ENCODE measurements at places on chromosomes 12 and 14. TPM values are rescaled to one million over a fixed set of nuclear protein-coding genes. Genes with fewer than 3 reads are reported as not detected.

DNA sequence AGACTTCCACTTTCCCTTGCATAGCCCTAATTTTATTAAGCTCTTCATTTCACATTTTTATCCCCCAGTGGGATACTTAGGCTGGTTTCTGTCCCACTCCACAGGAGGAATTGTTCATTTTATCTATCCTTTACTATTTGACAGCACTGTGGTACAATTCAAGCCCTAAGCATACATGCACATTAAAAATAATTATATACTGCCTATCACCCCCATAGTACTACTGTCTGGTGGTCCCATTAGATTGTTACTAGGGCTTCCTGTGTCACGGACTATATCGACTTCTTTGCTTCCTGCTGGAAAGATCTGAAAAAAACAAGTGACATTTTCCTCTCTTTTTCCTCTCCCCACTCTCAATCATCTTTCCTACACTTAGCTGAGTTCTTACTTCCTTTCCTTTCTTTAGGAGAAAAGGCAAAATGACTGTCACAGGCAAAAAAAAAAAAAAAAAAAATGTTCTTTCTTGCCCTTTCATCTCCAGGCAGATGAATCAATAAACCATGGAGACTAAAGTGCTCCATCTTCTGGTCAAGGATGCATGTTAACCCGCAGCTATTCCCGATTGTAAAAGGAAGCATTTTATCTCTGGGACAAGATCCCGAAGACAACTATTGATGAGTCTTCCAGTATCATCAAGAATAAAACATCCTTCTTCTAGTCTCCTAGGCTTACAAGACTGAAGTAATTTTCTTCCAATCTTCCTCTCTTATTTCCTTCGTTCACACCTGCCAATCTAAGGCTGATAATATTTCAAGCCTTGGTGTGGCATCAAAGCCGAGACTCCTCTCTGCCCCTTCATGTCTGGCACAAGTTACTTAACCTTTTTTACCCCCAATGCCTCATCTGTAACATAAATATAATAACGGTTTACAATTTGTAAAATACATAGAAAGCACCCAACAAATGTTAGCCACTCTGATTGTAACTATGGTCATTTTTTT is 94.4 kb upstream of the PLEKHG7 start:
- no peaks in the 10 kb centered on the region for H3K27me3 ChIP-seq

GRCh38 chr12:130068741-130069140 is 93.5 kb upstream of the FZD10 start:
- H3K4me3 ChIP-seq, result no peak overlapping the region
- no peak for DNase-seq

- no peak overlapping the region for H3K4me3 ChIP-seq
- H3K4me1 ChIP-seq, result no peaks in the 10 kb centered on the region
- H3K27ac ChIP-seq, result no peak overlapping the region
- no peak for DNase-seq
Observed at GRCh38 chr12:132657004-132657727, 30.0 kb downstream of the POLE start.

DNA sequence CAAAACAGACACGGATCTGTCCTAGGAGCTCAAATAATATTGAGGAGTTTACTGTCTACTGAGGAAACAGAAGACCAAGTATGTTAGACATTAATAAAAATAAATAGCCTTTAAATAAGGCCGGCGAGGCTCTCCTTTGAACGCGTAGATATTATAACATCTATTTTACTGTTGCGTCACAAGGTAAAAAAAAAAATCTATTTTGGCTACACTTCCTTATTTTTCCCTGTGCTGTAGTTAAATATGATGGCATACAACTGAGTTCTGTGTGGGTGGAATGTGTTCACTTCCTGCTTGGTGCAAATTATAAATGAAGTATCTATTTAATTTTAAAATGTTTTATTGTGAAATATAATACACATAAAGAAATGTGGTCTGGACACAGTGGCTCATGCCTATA is 17.2 kb upstream of the RAD52 start:
- DNase-seq, result no peak
- no peak overlapping the region for H3K27ac ChIP-seq
- H3K27me3 ChIP-seq, result no peaks in the 10 kb centered on the region
- no peak overlapping the region for H3K4me3 ChIP-seq

- no peak overlapping the region for H3K4me3 ChIP-seq
- no peaks in the 10 kb centered on the region for H3K4me1 ChIP-seq
- no peaks in the 10 kb centered on the region for H3K27me3 ChIP-seq
- H3K36me3 ChIP-seq, result no peaks in the 10 kb centered on the region
- H3K27ac ChIP-seq, result no peak overlapping the region
Observed at GRCh38 chr14:29463727-29464395, 463.8 kb downstream of the PRKD1 start.

- H3K36me3 ChIP-seq, result peaks cover 78% of the 10 kb centered on the region
- DNase-seq, result peak; percentile 20
- H3K4me1 ChIP-seq, result no peaks in the 10 kb centered on the region
Observed at GRCh38 chr14:34582117-34582680, 42.7 kb upstream of the EAPP start.

GRCh38 chr12:54338698-54339296 is 13.9 kb downstream of the COPZ1 start:
- peaks cover 26% of the 10 kb centered on the region for H3K4me1 ChIP-seq
- H3K27ac ChIP-seq, result no peak overlapping the region
- H3K27me3 ChIP-seq, result no peaks in the 10 kb centered on the region
- DNase-seq, result no peak
- peaks cover 35% of the 10 kb centered on the region for H3K36me3 ChIP-seq
- no peak overlapping the region for H3K4me3 ChIP-seq

- H3K4me3 ChIP-seq, result no peak overlapping the region
- no peaks in the 10 kb centered on the region for H3K36me3 ChIP-seq
- no peaks in the 10 kb centered on the region for H3K27me3 ChIP-seq
- no peak for DNase-seq
- H3K27ac ChIP-seq, result no peak overlapping the region
Observed at GRCh38 chr14:57383125-57383745, 7.2 kb upstream of the NAA30 start.

DNA sequence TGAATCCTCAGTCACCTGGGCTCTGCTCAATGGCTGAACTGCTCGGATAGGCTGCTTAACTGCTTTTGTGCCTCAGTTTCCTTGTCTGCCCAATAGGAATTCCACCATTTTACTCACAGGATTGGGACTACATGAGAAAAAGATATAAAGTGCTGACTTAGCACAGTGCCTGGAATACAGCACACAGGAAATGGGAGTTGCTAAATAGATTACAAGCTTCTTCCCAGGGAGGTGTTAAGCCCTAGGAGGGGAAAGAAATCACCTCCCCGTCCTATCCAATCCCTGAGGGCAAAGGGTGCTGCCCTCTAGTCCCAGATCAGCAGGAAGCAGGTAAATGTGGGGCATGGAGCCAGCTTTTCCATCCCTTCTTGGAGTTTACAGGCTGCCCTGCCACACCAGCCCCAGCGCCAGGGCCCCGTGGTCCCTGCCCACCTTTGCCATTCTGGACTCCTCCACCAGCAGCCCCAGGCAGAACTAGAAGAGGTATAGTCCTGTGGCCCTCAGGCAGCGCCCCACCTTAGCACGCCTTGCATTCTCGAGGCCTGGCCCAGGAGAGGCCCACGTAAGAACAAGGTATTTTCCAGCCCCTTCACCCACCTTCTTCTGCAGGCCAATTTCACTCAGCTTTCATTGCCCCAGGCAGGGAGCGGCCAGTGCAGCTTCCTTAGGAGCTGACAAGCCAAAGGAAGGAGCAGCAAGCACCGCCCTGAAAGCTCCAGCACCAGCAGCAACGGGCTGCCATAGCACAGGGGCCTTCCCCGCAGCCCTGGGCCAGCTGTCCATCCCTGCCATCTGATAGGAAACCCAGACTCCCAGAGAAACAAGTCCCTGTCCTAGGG is 28.8 kb upstream of the RPLP0 start:
- H3K4me3 ChIP-seq, result peak overlapping the region; percentile 35
- H3K27me3 ChIP-seq, result no peaks in the 10 kb centered on the region
- H3K4me1 ChIP-seq, result peaks cover 100% of the 10 kb centered on the region
- H3K27ac ChIP-seq, result peak overlapping the region; percentile 86
- peaks cover 7% of the 10 kb centered on the region for H3K36me3 ChIP-seq

DNA sequence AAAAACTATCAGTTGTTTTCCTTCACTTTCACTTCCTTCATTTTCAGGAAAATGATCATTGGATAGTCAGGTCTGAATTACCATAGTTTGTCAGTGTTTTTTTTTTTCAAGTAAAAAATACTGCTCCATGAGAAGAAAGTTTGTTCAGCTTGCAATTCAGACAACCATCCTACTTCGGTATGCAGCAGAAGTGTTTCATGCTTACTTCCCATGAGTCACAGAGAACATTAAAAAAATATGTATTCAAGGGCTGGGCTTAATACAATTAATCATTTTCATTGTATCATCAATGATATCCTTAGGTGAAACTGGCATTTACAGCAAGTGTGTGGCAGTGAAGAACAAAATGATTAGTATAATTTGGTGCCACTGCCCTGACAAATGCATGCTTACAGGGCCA is 21.6 kb downstream of the PYM1 start:
- no peak for DNase-seq
- H3K27ac ChIP-seq, result no peak overlapping the region
- H3K4me3 ChIP-seq, result no peak overlapping the region
- H3K4me1 ChIP-seq, result peaks cover 9% of the 10 kb centered on the region

DNA sequence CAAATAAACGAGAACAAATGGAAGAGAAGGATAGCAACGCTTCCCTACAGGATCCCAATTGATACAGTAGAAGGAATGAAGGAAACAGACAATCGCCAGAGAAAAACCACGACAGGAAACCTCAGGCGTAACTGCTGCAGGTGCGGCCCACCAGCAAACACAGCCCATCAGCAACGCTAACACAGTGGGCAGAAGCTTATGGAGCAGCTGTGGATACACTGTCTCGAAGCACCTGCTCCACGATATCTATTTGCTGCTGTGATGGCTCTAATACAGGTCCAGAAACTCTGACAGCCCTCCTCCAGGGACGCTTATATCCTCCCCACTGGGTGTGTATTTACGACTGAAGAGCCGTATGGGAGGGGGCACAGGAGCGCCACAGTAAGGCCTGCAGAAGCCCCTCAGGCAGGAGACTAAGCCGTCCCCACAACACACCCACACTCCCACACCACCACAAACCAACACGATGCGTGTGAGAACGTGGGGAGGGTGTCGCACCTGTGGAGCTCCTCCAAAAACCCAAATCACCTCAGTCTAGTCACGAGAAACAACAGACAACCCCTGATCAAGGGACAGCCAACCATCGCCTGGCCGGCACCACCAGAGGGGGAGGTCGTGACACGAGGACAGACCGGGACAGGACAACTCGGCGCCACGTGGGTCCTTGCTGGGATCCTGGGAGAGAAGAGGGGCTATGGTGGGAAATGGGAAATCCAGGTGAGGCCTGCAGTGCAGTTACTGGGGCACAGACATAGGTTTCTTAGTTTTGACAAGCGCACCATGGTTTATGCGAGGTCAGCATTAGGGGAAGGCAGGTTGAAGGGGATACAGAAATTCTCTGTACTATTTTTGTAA is 24.0 kb downstream of the POLE start:
- H3K4me3 ChIP-seq, result no peak overlapping the region
- no peak overlapping the region for H3K27ac ChIP-seq
- no peaks in the 10 kb centered on the region for H3K4me1 ChIP-seq

DNA sequence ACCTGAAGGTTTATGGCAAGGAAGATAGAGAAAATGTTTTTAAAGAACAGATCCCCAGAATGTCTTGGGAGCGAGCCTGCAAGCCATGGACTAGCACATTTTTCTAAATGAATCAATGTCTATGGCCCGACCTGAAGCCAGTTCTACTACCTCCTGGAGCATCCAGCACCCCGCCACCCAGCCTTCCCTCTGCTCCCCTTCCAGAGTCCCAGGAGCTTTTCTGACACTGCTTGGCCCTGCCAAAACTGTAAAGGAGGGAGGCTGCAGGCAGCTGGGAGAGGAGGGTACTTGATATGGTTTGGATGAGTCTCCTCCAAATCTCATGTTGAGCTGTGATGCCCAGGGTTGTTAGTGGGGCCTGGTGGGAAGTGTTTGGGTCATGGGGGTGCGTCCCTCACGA is 95.5 kb upstream of the FZD10 start:
- DNase-seq, result no peak
- H3K27ac ChIP-seq, result no peak overlapping the region
- no peak overlapping the region for H3K4me3 ChIP-seq
- H3K27me3 ChIP-seq, result no peaks in the 10 kb centered on the region

DNA sequence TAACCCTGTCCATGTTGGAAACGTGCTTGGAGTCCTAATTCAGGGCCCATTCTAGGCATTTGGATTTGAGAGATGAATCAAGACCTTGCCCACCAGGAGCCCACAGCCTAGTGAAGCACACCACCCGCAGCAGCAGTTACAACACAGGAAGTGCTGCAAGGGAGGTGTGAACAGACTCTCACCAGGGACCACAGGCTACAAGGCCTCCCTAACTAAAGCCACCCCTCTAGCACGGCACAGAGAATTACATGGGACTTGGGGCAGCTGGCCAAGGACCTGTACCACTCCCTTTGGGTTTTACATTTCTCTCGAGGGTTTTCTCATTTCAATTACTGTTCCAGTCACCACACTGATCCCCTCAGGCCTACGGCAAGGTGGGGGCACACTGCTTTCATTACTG is 49.5 kb upstream of the FOXN3 start:
- no peaks in the 10 kb centered on the region for H3K27me3 ChIP-seq
- H3K4me1 ChIP-seq, result peaks cover 27% of the 10 kb centered on the region
- H3K36me3 ChIP-seq, result no peaks in the 10 kb centered on the region
- no peak overlapping the region for H3K4me3 ChIP-seq

GRCh38 chr12:8605057-8605456 is 7.6 kb downstream of the AICDA start:
- H3K27ac ChIP-seq, result no peak overlapping the region
- no peak overlapping the region for H3K4me3 ChIP-seq
- DNase-seq, result no peak
- H3K36me3 ChIP-seq, result no peaks in the 10 kb centered on the region
- no peaks in the 10 kb centered on the region for H3K4me1 ChIP-seq

DNA sequence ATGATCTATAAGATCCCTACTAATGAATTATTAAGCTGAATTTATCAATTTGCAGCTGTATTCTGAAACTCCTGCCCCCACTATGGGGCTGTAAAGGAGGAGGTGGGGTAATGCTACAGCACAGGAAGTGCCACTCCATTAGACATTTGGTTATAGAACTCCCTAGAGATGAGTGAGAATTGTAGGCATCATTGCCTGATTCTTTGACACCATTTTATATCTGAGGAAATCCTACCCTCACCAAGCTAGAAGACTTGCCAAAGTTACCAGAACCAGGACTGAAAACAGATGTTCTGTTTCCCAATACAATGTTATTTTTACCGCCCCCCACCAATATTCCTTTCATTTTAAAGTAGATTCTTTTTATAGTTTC is 182.4 kb downstream of the EGLN3 start:
- H3K4me3 ChIP-seq, result no peak overlapping the region
- no peak for DNase-seq
- H3K4me1 ChIP-seq, result no peaks in the 10 kb centered on the region
- H3K27me3 ChIP-seq, result no peaks in the 10 kb centered on the region
- no peak overlapping the region for H3K27ac ChIP-seq
- no peaks in the 10 kb centered on the region for H3K36me3 ChIP-seq

- no peaks in the 10 kb centered on the region for H3K27me3 ChIP-seq
- no peak overlapping the region for H3K27ac ChIP-seq
- no peak overlapping the region for H3K4me3 ChIP-seq
- peaks cover 10% of the 10 kb centered on the region for H3K4me1 ChIP-seq
- H3K36me3 ChIP-seq, result no peaks in the 10 kb centered on the region
Observed at GRCh38 chr14:83975841-83976770, 1553.8 kb upstream of the FLRT2 start.

IPO8 gene
- total RNA-seq, result 44.1 TPM

CCDC38 gene
- total RNA-seq, result not detected

PRIM1 gene
- 11.1 TPM for total RNA-seq

BMP4 gene
- 15.3 TPM for total RNA-seq

TAS2R31 gene
- total RNA-seq, result 3.5 TPM

ANAPC7 gene
- 45.3 TPM for total RNA-seq

Data from suprapubic skin (tissue), 4 donors.